ENCODE measurements at places on chromosomes 1 and 21. TPM values are rescaled to one million over a fixed set of nuclear protein-coding genes. Genes with fewer than 3 reads are reported as not detected.

- DNase-seq: no peak
These were observed 647.7 kb downstream of the LTN1 start for GRCh38 chr21:28344985-28345384.

- no peak for DNase-seq
These were observed 110.5 kb downstream of the CNIH3 start for GRCh38 chr1:224726441-224727182.

GRCh38 chr1:116182019-116182714, 71.0 kb downstream of the MAB21L3 start:
- no peak for DNase-seq

DNA sequence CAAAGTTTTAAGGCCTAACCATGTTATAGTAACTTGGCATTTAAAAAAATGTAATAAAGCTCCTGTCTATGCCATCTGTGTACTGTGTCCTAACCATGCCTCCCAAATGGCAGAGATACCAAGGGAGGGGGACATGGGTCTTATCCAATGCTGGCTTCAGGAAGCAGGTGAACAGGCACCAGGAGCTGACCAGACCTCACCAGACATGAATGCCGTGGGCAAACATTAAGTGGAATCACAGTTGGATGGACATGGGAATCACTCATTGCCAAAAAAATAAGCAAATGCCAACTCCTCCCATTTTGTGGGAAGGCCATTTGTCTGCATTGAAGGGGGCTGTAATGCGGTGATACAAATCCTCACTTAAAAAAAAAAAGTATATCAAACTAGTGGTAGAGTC, 22.9 kb downstream of the PROX1 start:
- DNase-seq: no peak

- no peak for DNase-seq
These were observed 26.3 kb upstream of the PCBP3 start for GRCh38 chr21:45617021-45617921.

DNA sequence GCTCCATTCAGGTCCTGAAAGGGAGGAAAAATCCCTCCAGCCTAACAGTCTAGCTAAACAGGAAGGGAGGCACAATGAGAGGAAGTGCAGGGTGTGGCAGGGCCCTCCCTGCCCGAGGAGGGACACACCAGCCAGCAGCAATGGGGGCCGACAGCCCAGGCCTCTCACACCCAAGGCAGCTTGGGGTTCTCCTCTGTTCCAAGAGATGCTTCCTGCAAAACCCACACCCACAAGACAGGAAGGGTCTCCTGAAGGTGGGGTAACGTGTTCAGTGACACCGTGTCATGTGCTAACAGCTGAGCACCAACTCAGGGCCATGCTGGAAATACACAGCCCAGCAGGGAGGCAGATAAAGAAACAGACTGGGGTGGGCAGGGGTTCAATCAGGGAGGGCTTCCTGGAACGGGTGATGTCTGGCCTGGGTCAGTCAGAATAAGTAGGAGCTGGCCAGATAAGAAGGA, 10.2 kb downstream of the ECE1 start:
- DNase-seq: peak; percentile 52

DNA sequence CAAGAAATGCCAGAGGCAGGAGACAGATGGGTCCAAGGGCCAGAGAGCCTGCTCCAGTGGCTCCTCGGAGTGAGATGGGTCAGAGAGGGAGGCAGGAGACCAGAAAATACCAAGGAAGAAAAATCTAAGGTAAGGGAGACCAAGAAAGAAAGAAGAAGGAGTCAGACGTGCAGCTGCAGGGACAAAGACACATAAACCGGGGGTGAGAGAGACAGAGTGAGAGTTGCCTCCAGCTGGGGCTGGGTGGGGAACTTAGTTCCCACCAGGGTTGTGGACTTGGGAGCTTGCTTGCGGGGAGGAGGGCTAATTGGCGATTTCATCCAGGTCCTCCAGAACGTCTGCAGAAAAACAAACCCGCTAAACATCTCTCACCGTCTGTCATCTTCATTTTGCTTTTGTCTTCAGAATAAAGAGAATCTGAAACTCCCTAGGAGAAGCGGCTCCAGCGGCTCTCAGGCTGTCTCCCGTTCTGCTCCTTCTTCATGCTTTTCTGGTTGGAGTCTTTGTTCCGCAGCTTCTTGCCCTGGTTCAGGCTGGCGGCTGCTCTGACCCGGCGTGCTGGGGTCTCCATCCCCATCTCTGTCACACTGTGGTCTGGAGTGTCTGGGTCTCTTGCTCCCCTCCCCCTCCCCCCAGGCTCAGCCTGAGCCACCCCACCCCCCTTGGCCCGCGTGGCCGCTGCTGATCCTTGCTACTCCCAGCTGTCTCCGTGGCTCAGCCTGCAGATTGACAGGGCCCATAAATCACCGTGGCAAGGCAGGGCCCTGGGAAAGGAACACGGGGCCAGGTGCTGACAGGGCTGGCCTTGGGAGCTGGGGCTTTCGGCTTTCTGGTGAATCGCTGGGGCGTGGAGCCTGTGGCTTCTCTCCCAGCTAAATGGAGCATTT, 66.6 kb downstream of the UBIAD1 start:
- no peak for DNase-seq

GRCh38 chr1:226737819-226738420, 1.2 kb downstream of the ITPKB start:
- peak; percentile 73 for DNase-seq

DPT gene
- total RNA-seq: 4.8 TPM

FOXO6 gene
- 2.0 TPM for total RNA-seq

RBP7 gene
- total RNA-seq: 4.1 TPM

PTGFRN gene
- total RNA-seq: 74.4 TPM

Data from mucosa of descending colon (tissue), 3 donors.